ENCODE measurements at places on chromosomes 5 and 9.

GRCh38 chr9:26181836-26182235, 503.6 kb upstream of the TUSC1 start:
- DNase-seq: no peak

DNA sequence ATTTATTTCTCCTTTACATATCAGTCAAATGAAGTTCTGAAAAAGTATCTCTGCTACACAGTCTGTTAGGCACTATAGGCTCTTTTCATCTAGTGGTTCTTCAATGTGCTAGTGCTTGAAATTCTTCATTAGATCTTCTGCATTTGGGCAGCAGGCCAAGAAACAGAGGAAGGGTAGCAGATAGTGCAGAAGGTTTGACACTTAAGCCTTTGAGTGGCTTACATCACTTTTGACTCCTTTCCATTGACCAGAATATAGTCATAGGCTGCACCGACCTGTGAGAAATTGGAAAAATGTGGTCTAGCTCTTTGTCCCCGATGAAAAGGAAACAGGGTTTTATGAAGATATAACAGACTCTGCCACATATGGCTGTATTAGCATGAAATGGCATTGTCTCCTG, 459.5 kb upstream of the PTGER4 start:
- DNase-seq: no peak

DNA sequence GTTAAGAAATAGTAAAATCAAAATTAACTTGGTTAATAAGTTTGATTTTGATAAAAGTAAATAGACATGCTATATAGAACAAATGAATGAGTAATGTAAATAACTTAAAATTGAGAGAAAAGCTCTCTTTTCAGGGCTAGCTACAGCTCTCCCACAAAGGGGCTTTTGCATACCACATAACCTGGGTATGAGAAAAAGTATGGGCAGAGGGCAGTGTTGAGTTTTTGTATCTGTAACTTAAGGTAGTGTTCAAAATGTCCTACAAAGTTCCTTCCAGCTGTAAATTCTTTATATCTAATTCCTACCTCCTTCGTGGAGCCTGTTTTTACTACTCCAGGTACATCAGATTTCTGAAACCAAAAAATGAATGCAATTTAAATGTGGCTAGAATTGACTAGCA, 18.9 kb upstream of the TTC33 start:
- no peak for DNase-seq

DNA sequence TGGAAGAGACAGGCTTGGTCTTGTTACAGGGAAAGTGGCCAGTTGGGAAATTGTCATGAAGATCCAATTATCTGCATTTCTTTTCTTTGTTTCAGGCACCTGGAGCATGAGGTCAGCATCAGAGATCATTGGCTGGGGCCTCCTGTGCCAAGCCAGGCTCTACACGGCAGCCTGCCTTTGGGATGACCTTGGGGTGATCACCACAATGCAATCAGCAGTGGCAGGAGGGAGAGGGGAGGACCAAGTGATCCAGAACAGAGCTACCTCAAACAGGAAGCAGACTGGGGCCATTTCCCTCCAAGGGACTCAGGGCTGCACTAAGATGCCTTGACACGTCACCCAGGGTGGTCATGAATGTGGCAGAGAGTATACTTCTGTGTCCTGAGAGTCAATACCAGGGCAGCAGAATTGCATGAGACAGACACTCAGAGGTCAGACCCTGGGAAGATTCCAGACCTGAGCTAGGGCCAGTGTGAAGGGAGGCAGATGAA, 8.9 kb downstream of the SMIM23 start:
- no peak for DNase-seq

- no peak for DNase-seq
Observed at GRCh38 chr9:124535846-124536245, 28.6 kb upstream of the NR5A1 start.

- DNase-seq: no peak
Observed at GRCh38 chr9:37413311-37413710, 9.2 kb upstream of the GRHPR start.

- DNase-seq: no peak
Observed at GRCh38 chr9:68925175-68925574, 88.7 kb downstream of the PRKACG start.

DNA sequence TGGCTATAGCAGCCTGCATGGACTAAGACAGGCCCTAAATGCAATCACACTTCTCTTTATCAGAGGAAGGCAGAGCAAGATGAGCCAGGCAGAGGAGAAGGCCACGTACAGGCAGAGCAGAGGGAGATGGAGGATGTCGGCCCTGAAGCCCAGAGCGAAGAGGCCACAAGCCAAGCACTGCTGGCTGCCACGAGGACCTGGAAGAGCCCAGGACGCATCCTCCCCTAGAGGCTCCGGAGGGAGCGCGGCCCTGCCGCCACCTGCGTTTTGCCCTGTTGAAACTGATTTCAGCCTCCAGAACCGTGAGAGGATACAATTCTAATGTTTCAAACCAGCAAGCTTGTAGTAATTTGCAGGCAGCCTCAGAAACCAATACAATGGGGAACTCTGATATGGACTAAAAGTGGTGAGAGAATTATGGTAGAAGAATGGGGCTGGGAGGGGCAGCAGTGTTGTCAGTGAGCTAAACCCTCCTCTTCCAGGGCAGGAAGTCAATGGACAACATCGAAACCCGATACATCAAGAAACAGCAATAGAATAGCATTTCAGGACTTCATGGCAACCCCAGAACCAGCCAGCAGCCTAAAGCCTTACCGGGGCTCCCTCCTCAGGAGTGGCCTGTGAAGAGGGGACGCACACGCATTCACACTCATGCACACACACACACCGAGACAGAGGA, 32.6 kb downstream of the ADAMTS2 start:
- DNase-seq: no peak

- DNase-seq: no peak
Observed at GRCh38 chr9:122332083-122332482, 38.7 kb upstream of the PTGS1 start.

DNA sequence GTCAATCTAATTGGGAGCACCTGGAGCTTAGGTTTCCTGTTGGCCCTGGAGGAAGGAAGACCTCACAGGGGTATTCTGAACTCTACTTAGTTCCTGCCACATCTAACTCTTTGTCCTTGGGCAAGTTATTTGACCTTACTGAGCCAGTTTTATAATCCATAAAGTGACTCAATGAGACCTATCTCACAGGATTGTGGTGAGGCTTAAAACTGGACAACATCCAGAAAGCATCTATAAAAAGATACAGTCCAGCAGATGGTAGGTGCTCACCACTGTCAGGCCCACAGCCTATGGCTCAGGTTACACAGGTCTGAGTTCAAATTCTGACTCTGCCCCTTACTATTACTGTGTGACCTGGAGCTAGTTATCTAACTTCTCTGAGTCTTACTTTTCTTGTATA, 23.3 kb downstream of the KCNV2 start:
- no peak for DNase-seq

DNA sequence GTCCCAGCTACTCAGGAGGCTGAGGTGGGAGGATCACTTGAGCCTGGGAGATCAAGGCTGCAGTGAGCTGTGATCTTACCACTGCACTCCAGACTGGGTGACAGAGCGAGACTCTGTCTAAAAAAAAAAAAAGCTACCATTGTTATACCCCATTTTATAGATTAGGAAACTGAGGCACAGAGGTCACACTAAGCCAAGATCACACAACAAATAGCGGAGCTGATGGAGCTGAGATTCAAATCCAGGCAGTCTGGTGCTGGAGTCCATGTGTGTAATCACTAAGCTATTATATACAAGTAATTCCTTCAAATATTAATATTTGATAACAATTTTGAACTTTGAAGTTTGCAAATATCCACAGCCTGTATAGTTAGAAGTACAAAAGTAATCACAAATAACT, 6.0 kb upstream of the SLC12A2 start:
- DNase-seq: no peak

DNA sequence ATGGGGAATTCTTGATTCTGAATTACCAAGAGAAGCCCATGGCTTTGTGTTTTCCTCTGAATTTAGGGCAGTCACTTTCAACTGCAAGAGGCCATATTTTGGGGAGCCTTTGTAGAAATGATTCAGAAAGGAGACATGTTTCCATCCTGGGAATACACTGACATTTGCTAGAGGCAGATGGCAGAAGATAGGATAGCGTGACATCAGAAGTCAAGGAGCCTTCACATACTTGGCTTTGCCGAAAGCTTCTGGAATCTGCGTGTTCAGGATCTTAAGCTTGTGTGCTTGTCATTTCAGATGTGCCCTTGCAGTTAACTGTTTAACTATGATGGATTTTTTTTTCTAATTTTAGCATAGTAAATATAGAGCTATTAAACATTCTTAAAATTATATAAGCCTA, 296.2 kb downstream of the ARHGEF28 start:
- DNase-seq: no peak

DNA sequence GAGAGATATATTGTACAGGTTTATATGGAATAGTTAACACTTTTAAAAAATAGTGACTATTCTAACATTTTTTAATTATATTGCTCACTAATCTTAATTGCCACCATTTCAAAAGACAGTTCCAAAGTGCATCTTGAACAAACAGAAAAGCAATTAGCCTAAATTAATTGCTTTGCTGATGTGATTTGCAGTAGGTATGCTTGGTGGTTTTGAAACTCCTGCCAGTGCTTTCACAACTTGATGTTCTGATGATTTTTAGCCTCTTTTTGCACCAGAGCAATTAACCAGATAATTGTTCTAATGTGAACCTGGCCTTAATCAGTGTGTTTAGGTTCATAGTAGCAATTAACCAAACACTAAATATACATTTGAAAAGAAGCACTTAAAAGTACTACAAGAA, 207.6 kb downstream of the FBXL17 start:
- no peak for DNase-seq

DNA sequence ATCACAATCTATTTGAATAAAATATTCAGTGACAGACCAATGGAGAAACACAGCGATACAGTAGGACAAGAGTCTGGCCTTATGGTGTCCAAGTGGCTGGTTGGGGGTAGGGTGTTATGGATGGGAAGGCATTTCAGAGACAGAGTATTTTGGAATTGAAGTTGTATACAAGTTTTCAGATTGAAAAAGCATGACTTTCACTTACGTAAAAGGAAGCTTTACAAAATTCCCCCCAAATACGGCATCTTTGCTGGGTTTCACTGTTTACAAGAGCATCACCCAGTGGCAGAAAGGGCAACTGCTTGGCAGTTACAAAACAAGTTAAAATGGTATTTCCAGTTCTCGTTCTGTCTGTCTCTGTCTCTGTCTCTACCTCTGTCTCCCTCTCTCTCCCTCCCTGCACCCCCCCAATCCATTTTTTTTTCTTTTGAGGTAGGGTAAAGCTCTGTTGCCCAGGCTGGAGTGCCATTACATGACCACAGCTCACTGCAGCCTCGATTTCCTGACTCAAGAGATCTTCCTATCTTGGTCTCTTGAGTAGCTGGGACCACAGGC, 86.2 kb downstream of the PTPN3 start:
- no peak for DNase-seq

DNA sequence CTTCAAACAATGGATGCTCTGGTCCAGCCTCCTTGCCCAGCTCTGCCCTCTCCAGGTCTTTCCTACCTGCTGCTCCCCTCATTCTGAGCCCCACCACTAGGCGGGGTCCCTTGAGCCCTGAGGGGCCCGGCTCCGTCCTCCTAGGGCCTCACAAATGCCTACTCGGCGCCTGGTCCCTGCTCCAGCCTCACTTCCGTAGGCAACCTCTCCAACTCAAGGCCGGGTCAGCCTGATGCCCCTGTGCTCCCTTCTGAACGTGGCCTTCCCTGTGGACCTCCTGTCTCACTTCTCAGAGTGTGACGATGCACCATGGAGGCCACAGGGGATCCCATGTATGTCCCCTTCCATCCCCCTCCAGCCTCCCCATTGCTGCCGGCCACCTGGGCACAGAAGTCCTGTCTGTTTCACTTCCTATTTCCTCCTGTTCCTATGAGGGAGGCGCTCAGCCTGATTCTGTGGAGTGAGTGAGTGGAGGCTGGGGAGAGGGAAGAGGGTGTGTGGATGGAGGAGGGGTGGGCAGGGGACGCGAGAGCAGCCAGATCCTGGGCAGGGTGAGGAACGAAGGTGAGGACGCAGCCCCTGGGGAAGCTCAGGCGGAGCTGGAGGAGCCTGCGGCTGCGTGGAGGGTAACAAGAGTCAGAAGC, 127.2 kb upstream of the FAM120A start:
- no peak for DNase-seq

DNA sequence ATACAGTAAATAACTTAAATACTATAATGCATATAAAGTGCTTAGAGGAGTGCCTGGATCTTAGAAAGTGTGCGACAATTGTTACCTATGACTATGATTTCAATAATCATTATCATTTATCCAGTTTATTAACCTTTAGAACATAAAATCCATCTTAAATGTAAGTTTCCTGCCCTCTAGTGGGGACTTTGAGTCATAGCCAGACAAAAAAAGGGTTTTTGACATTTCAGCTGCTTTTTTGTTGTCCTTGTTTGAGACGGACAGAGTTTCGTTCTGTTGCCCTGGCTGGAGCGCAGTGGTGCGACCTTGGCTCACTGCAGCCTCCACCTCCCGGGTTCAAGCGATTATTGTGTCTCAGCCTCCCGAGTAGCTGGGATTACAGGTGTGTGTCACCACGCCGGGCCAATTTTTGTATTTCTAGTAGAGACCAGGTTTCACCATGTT, 9.7 kb upstream of the C9orf152 start:
- no peak for DNase-seq

DNA sequence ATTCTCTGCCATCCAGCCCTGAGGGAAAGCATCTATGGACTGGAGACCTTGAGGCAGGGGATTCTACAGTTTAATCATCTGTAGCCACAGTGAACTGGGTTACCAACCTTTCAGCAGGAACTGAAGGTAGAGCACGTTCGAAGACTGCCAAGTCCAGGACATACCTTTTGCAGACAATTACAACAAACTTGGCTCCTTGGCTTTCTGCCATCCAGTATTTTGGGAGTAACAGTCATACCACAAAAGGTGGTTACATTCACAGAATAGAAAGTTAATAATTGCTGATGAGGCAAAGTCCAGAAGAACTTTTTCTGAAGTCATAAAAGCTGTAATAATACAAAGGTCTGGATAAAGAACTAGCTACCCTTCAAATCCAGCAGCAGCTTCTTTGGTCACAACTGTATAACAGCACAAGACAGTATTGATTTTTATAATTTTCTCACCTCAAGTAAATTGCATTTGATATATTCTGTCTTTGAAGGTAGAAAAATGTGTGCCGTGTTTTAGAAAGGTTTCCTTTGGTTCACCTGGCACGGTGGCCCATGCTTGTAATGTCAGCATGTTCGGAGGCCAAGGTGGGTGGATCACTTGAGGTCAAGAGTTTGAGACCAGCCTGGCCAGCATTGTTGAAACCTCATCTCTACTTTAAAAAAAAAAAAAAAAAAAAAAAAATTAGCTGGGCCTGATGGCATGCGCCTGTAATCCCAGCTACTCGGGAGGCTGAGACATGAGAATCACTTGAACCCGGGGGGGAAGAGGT, 236.6 kb downstream of the NR3C1 start:
- DNase-seq: no peak

- no peak for DNase-seq
Observed at GRCh38 chr5:131195696-131196095, 25.0 kb downstream of the LYRM7 start.

- DNase-seq: no peak
Observed at GRCh38 chr5:98783051-98783649, 9.7 kb downstream of the RGMB start.

GRCh38 chr9:110254500-110254899, 1.8 kb downstream of the TXN start:
- no peak for DNase-seq

Data from T follicular helper cell (primary cell).